ENCODE measurements at places on chromosomes 11 and 22.

- DNase-seq: no peak
Measured at GRCh38 chr22:46401370-46401769, 65.9 kb downstream of the TRMU start.

DNA sequence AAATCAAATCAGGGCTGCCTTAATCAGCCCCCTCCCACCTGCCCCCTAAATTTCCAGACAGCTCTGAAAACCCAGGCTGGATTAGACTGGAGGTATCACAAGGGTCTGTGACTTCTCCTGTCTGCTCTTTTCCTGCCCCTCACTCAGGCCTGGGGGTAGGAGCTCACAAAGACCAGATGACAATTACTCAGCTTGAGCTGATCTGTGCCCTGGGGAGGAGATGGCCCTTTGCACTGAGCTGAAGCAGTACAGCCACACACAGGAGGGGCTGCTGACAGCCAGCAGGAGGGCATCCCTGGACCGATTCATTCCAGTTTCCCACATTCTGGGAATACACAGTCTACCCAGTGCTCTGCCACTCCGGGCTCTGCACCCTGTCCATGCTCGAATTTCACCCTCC, 4.2 kb downstream of the ABCC8 start:
- no peak for DNase-seq

- peak; percentile 28 for DNase-seq
Measured at GRCh38 chr22:35231585-35232084, 25.7 kb upstream of the HMGXB4 start.

GRCh38 chr11:99535819-99536218, 515.1 kb downstream of the CNTN5 start:
- no peak for DNase-seq

DNA sequence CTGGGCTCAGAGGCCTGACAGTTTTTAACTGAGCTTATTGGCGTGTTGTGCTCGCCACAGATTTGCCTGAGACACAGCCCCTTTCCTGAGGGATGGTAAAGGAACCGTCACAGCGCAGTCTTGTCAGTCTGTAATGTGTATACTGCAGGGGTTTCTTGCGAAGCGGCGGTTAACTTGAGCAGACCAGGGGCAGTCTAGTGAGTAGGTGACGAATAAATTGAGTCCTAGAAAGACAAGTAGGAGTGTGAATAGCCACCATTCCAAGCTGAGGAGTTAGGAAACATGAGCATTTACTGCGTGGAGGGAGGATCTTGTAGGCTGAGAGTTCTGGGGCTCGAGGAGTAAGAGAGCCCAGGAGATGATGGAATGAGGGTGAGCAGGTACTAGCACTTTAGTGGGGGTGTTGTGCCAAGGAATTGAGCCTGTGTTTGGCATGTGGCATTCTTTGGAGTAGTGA, 1.4 kb downstream of the MED15 start:
- no peak for DNase-seq

DNA sequence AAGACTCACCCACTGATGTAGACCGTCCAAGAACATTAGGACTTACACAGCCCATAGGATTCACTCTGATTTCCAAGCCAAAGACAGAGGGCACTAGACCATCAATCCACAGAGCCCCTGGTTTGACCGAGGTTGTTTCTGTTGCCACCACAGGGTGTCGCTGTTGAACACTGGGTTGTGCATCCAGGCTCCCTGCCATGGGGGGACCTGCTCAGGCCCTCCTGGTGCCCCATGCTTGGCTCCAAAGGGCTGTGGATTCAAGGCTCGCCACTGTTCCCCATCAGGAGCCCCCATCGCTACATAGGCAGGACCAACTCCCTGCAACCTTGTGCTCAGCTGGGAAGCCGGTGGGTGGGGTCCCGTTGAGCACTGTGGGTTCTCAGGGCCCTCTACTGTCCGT, 128.0 kb upstream of the ANO1 start:
- no peak for DNase-seq

DNA sequence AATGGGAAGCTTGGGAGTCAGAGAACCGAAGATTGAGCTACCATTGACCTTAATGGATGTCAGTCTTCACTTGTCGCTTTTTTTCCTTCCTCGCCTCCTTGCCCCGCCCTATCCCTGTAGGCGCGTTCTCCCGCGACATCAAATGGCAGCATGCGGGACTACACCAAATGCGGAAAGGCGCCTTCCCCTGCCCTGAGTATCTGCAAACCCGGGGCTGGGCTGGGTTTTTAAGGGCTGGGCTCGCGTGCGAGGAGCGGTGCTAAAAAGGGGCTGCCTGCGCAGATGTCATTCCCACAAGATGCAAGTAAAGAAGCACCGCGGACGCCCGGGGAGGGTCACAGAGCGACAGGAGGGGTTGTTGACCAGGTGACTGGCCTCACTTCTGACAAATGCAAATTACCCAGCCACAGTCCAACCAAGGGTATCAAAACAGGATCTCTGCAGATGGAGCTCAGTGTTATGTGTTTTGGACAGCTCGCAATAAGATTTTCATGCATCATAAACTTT, 4.7 kb upstream of the FAM111B start:
- DNase-seq: peak; percentile 3

DNA sequence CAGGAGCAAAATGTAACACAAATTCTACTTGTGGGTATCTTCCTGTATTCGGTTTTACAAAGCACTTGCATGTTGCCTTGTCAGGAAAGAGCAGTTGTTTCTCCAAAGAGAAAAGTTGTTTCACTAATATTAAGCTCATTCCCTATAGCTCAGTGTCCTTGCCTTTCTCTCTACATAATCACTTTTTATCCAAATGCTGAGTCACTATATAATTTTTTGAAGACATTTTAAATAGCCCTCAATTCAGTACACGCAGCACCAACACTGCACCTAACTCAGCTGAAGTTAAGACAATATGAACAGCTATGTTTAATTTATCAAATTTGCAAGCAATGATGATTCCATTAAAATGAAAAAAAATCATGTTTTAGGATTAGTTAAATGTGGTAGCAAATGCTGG, 14.5 kb upstream of the MRTFA start:
- no peak for DNase-seq

DNA sequence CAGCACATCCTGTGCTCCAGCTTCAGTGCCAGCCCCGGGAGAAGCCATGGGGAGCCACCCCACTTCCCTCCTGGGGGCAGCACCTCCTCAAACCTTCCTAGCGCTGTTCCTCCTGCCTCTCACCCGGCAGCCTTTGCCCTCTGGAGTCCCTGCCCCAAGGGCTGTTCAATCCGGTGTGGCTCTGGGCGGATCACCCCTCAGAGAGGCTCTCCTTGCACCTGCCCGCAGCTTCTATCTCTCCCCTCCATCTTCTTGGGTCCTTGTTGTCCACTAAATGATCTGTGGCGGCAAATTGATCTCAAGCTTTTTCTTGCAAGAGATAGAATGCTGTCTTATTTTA, 18.1 kb upstream of the CDKN1C start:
- DNase-seq: no peak

All from activated CD8-positive, alpha-beta memory T cell treated with anti-CD3 and anti-CD28 coated beads for 4 hours (primary cell).